ENCODE measurements at places on chromosomes 6 and 20. TPM values are rescaled to one million over a fixed set of nuclear protein-coding genes. Genes with fewer than 3 reads are reported as not detected.

GRCh38 chr6:15370733-15371671, 125.1 kb downstream of the JARID2 start:
- DNase-seq = no peak

DNA sequence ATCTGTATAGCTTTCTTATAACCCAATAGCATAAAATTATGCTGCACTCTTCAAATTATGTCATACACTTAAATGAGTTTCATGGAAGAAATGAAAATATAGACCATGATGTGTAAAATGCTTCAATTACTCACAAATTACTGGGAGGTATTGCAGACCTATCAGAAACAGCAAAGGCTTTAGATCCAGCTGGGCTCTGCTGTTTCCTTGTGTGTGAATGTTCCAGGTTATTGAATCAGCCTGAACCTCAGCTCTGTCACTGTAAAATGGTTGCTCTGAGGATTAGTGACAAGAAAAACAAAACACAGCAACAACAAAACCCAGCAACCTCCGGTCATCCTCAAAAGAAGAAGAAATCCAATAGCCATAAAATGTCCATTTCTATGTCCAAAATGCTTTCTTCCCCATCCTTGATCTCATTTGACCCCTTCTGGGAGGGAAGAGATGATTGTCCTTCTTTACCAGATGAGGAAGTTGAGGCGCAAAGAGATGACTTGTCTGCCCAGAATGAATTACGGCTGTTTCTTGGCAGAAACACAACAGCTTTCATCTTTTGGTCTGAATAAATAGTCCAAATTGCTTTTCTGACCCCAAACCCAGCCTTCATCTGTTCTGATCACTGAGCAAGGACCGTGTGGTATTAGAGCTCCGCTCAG, 42.2 kb upstream of the TGM6 start:
- DNase-seq = no peak

DNA sequence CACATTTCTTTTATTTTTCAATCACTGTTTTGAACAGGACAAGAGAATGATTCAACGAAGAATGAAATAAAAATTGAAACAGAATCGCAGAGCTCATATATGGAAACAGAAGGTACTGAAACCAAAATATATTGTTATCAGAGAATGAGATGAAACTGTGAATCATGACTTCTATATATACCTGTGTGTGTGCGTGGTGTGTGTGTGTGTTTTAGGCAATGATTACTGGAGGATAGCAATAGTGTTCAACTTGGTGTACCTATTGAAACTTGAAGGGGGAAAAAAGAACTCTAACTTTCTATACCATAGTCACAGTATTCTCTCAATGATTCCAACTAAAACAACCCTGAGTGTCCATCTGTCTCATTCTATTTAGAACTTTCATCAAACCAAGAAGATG, 586.6 kb downstream of the KIF16B start:
- DNase-seq = no peak

DNA sequence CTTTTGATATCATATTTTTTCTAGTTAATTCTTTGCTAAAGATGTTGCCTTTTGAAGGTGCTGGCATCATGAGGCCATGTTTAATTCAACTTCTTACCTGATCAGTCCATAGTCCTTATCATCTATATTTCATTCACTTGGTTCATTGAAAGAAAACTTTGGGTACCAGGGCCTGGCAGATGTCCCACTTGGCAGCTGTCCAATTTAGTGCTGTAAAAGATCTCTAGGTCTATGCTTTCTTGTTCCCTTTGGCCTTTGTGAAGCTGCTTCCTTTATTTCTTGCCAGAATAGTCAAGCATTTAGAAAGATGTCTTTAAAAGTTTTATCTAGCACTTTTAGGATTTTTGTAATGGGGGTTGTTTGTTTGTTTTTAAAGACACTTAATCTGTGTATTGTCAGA, 61.7 kb upstream of the EYA4 start:
- DNase-seq = no peak

CENPQ gene
- total RNA-seq = 2.2 TPM

GRCh38 chr20:8476021-8476420, 344.0 kb downstream of the PLCB1 start:
- no peak for DNase-seq

DNA sequence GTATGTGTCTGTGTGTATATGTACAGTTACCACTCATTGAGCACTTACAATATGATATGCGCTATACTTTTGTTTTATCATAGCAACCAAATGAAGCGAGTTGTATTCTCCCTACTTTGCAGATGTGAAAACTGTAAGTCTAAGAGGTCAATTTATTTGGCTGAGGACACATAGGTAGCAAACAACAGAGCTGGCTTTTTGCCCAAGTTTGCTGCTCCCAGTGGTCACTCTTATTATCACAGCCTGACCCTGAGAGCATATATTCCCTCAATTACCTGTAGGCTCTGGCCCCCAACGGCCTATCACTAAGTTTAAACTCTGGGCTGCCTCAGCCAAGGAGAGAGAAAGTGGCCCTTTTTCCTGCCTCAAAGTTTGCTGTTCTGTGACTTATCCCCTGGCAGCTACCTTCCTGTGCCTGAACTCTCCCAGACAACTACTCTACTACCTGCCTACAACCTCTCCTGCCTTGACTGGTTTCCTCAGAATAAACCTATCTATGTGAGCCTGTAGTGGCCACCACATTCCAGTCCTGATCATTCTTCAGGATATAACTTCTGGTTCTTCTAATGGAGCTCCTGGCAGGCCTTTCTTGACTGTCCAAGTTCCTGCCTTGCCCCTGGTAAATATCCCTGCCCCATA, 221.8 kb downstream of the FRK start:
- no peak for DNase-seq

DNA sequence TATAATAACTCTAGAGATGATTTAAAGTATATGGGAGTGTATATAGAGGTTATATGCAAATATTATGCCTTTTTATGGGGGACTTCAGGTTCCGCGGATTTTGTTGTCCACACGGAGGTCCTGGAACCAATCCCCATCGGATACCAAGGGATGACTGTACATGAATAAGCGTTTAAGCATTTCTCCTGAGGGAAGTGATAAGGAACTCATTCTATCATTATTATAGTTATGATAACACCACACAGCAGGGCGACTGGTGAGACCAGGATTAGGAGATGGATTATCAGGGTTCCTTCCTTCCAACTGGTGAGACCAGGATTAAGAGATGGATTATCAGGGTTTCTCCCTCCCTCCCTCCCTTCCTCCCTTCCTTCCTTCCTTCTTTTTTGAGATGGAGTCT, 6.6 kb downstream of the ECI2 start:
- no peak for DNase-seq

- no peak for DNase-seq
These were observed 81.8 kb downstream of the KIF16B start for GRCh38 chr20:16491294-16491905.

ZNF76 gene
- total RNA-seq = 17.9 TPM

DNA sequence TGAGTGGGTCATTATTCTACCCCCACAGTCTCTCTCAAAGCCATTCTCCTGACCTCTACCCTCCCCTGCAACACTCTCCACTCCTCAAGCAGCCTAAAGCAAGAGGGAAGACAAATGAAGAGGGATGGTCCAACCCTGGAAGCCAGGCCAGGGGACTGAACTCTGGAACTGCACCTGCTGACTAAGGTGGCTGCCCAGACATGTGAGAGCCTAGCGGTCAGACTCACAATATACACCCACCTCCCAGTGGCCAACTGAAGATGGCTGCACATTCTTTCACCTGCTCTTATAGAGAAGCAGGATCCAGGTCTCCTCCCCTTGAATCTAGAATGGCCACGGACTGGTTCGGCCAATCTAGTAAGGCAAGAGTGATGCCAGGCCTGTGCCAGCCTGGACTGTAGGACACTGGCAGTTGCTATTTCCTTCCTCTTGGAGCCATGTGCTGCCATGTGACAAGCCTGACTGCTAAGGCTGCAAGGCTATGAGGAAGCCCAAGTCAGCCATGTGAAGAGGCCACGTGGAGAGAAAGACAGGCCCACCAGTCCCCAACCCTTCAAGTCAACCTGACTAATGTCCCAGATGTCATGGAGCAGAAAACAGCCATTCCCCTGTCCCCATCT, 31.8 kb downstream of the ACSS1 start:
- DNase-seq = no peak

FILIP1 gene
- total RNA-seq = 71.5 TPM

NOX3 gene
- total RNA-seq = not detected

FNDC11 gene
- total RNA-seq = not detected

DNA sequence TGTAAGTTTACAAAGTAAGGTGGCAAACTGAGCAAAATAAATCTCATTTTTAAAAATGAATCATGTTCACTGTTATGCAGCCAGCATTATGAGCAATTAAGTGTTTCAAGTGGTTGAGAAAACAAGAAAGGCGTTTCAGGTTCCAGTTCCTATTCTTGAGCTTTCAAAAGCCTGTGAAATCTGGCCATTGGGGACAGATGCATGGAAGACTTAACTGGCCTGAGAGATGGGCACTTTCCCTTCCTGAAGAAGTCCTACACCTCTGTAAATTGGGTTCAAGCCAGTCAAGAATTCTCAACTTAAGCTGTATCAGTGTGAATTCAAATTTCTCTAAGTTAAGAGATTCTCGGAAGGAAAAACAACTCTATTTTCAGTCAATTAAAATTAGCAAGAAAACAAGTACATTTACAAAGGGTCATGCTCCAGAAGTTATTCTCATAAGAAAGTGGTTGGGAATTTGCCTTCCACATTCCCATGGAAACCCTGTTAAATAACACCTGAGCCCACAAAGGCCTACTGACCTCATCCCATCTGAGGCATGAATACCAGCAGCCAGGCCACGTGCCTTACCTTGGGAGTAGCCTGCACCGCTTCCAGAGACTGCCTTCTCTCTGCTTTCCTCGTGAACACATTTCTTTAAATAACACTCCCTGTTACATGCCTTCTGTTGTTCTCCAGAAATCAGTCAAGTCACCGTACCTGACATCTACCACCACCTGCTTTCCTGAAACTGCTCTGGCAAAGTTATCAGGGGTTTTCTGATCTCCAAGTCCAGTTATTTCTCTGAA, 19.4 kb downstream of the MAP3K5 start:
- DNase-seq = no peak

PPP1R18 gene
- 15.6 TPM for total RNA-seq

DNA sequence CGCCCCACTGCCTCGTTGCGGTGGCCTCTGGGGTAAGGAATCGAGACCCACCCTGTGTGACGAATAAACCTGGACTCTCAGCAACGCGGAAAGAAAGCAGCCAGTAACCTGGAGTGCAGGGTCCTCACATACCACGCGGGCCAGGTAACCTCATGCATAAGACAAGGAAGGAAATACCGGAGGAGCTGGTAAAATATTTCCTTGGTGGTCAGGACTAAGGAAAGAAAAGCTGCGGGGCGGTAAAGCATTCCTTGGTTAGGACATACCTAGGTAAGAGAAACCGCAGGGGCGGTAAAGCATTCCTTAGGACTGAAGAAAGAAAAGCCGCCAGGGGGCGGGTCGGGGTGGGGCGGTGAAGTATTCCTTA, 80.7 kb downstream of the SYTL3 start:
- DNase-seq = no peak

GRCh38 chr6:158764926-158765325, 54.2 kb downstream of the EZR start:
- no peak for DNase-seq

DNA sequence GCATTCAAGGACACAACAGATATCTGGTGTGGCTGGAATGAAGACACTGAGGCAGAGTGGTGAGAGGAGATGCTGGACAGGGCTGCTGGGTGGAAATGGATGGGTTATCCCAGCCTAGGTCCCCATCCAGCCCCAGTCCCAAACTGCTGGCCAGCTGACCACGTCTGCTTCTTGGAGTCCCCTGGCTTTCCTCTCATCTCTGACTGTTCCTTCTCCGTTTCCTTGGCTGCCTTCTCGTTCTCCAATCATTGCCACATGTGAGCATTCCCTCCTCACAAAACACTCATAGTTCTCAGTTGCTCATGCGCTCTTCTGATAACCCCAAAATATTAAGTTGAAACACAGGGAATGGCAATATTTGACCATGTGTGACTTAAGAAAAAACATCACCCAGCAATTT, 31.5 kb downstream of the MAFB start:
- no peak for DNase-seq

APCDD1L gene
- total RNA-seq = 0.22 TPM

- DNase-seq = peak; percentile 28
These were observed 107.7 kb upstream of the PRND start for GRCh38 chr20:4613718-4614620.

DNA sequence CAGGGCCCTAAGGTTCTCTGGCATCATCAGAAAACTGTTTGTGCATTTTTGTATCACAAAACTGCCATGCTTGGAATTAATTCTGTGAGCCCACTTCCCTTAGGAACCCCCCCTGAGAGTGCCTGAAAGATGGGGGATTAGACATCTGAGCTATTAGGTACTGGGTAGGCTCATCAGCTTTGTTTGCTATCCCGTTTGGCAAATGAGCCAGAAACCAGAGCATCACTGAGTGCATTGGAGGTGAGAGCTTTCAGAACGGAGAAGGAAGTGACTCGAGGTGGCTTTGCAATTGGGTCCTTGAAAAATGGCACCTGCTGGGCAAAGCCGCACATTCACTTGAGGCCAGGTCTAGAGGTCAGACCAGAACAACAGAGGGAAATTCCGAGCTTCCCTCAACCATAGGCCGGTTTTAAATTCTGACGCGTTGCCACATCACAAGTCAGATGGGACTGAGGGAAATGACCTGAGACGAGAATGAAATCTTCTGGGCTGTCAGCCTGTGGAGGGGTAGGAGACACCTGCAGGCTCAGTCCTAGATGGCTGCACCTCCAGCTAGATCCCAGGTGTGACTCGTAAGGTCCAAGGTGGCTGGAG, 8.4 kb upstream of the GLP1R start:
- no peak for DNase-seq

GRCh38 chr6:159788276-159788675, 1.1 kb downstream of the TCP1 start:
- DNase-seq = no peak

GRCh38 chr6:159720708-159721107, 6.6 kb upstream of the WTAP start:
- no peak for DNase-seq

DNA sequence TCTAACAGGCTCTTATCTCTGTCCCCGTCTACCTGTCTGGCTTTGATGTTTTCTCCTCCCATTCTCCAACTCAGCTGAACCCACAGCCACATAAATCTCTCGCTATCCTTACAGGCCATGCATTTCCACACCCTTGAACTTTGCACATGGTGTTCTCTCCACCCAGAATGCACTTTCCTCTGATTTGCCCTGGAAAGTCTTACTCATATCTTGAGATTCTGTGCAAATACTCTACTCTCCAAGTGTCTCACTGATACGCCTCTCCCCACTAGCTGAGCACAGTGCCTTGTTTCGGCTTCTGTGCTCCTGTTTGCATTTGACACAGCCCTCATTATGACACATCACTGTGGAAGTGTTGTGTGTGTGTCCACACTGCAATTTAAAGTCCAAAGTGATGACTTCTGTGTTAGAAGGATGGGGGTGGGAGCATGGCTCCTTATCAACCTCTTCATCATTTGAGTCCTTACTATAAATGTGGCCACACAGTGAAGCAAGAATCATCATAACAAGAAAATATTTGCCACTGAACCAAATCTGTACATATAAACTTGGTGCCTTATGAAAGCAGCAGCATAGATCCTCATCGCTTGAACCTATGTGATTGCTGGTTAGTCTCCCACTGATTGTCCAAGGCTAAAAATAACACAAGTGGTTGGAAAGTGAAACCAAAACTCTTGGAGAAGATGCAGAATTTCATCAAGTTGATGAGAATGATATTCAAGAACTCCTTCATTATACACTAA, 5.5 kb upstream of the PRELID3B start:
- no peak for DNase-seq

BANF2 gene
- not detected for total RNA-seq

GGT7 gene
- total RNA-seq = 30.0 TPM

TMEM14A gene
- 1.4 TPM for total RNA-seq
